Stimulated activated CD8-positive, alpha-beta memory T cell treated with anti-CD3 and anti-CD28 coated beads, Interleukin-4, amount 100 ng/mL, for 1 hour (primary cell): ENCODE measurements at places on chromosomes 4 and X.

DNA sequence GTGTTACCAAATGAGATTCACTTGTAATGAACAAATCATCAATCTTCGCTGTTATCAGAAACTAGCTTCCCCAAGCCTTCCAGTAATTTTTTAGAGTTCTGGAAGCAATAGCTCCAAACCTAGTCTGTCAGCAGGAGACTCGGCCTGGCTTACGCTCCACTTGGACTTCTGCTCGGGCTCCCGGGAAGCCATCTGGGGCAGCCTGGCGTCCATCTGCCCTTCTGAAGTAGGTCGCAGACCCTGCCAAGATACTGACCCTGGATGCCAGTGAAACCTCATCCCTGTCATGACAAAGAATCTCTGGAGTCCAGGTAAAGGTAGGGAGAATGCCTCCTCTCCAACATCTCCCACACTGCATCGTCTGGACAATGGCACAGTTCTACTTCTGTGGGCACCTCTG, 493.8 kb upstream of the ZFP42 start:
- DNase-seq: no peak

- no peak for DNase-seq
These were observed 10.6 kb upstream of the CCNG2 start for GRCh38 chr4:77146186-77147078.

DNA sequence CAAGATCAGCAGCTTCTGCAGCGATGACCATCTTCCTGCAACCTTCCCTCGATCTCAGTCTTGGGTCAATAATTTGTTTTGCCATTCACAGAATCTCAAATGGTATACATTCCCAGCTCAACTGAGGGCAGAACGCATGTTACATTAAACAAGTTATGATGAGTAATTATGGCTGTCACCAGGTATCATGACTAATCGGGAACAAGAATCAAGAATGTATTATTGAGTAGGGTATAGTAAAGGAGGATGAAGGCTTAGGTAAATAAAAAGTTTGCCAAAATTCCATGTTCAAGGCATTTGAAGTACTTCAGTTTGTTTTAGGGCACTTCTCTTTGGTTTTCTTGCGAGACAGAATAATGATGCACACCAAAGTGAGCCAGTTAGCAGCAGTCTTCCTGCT, 194.1 kb downstream of the SH2D1A start:
- DNase-seq: no peak

GRCh38 chr4:127498366-127498765, 134.4 kb upstream of the INTU start:
- no peak for DNase-seq

GRCh38 chr4:180057299-180057721, 2185.9 kb upstream of the TENM3 start:
- DNase-seq: no peak

GRCh38 chr4:133493776-133494175, 344.7 kb downstream of the PCDH10 start:
- no peak for DNase-seq

DNA sequence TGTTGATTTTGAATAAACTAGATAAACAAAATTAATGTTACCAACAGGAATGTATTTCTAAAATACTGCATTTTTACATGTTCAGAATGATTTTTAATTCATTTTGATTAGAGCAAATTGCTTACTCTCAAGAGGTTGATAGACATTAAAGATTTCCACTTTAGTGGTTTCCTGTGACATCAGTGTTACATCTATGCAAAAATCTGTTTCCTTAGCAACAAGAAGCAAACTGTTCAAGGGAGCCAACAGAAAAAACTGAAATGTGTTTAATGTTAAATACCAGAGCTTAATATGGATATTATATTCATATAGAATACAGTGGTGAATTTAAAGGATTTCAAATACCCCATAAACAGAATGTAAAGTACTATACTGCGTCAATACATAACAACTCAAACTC, 277.8 kb downstream of the GABRG1 start:
- no peak for DNase-seq

- no peak for DNase-seq
These were observed 11.8 kb downstream of the PF4 start for GRCh38 chr4:73970011-73970410.

GRCh38 chr4:111204797-111205196, 581.9 kb upstream of the PITX2 start:
- no peak for DNase-seq

GRCh38 chr4:57318703-57319102, 208.5 kb upstream of the IGFBP7 start:
- DNase-seq: no peak

DNA sequence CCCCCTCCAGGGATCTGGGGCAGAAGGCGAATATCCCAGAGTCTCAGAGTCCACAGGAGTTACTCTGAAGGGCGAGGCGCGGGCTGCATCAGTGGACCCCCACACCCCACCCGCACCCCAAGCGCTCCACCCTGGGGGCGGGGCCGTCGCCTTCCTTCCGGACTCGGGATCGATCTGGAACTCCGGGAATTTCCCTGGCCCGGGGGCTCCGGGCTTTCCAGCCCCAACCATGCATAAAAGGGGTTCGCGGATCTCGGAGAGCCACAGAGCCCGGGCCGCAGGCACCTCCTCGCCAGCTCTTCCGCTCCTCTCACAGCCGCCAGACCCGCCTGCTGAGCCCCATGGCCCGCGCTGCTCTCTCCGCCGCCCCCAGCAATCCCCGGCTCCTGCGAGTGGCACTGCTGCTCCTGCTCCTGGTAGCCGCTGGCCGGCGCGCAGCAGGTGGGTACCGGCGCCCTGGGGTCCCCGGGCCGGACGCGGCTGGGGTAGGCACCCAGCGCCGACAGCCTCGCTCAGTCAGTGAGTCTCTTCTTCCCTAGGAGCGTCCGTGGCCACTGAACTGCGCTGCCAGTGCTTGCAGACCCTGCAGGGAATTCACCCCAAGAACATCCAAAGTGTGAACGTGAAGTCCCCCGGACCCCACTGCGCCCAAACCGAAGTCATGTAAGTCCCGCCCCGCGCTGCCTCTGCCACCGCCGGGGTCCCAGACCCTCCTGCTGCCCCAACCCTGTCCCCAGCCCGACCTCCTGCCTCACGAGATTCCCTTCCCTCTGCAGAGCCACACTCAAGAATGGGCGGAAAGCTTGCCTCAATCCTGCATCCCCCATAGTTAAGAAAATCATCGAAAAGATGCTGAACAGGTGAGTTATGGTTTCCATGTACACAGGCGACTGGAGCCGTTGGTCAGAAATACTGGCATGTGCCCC, at the start of gene CXCL1:
TSS of gene CXCL1 (plus strand) at position 264 of the 926 bp plus-strand sequence. CDS start at position 342, 78 bp downstream.
- no peak for DNase-seq

- DNase-seq: no peak
These were observed 13.0 kb upstream of the SEPSECS start for GRCh38 chr4:25172961-25173915.

GRCh38 chr4:76697129-76697803, 200.7 kb downstream of the SOWAHB start:
- no peak for DNase-seq

- no peak for DNase-seq
These were observed 217.4 kb downstream of the DCTD start for GRCh38 chr4:182699795-182700194.

- no peak for DNase-seq
These were observed 148.4 kb downstream of the ASMT start for GRCh38 chrX:1763294-1763693.

DNA sequence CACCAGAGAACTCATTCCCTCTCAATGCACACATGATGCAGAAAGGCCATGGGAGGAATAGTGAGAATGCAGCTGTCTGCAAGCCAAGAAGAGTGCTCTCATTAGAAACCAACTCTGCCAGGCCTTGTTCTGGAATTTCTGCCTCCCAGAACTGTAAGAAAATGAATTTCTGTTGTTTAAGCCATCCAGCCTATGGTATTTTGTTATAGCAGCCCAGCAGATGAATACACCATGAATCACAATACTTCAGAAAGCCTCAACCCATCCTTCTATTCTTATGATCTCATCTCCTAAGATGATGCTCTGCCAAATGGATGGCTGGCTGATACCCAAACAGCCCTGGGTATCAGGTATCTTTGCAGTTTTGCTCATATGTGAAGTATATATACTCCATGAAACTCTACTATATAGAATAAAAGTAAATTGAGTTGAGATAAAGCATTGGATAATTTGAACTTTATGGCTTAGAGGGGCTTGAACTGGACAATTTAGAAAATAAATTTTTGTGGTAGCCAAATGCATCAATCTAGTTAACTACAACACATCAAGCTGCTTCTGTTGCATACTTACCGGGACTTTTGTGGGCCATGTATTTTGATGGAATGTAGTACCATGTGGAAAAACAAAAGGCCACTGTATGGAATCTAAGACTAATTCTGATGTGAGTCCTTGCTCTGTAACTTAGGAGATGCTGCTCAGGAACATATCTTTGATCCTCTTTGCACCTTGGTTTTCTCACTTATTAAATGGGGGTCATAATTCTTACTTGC, 245.9 kb downstream of the HS3ST1 start:
- DNase-seq: no peak

DNA sequence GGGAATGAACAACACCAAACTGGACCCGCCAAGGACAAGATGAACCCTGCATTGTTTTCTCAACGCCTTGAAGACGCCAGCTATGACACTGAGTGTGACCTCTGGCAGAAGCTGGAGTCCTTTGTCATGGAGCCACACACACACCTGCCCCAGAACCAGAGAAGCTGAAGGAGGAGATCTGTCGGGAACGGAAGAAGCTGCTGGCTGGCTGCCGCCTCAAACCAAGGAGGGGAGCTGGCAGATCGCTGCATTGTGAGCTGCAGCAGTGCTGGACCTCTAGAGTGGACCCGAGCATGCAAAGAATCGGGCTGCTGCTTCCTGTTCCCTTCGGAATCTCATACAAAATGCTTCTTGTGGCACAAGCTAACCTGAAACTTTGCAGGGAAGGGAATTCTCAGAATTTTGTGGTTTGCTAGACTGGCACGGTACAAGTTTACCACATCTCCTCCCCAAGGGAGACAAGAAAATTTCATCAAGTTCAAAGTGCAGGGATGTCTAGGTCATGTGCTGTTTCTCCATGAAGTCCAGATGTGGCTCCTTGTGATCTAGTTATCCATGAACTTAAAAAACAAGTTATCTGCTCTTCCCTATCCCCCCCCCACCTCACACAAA, 23.4 kb upstream of the GLRB start:
- no peak for DNase-seq

- peak; percentile 2 for DNase-seq
These were observed 88.1 kb downstream of the CAMK2D start for GRCh38 chr4:113673450-113673849.

DNA sequence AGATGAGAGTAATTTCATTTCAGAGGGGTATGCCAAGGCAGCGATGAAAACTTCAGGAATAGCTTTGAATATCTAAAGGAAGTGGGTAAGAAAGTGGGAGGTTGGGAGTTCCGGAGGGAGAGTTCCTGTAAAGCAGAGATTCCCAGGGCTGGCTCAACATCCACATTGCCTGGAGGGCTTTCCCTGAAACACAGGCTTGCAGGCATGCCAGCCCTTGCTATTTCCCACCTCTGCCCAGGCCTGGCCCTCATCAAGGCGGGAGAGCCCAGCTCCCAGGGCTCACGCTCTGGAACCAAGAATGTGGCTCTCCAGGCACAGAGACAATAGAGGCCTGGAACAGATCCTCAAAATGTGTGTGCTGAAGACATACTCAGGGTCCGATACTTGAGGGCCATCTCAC, 43.8 kb upstream of the CLDN34 start:
- DNase-seq: no peak
